ENCODE measurements at places on chromosomes 16 and 17. TPM values are rescaled to one million over a fixed set of nuclear protein-coding genes. Genes with fewer than 3 reads are reported as not detected.

Gene ZG16
- 0.26 TPM for total RNA-seq

Gene GCGR
- total RNA-seq = not detected

Gene PTGES3L
- total RNA-seq = 0.70 TPM

Gene SCO1
- 59.6 TPM for total RNA-seq

Gene CHST5
- 0.25 TPM for total RNA-seq

Gene CDRT15
- total RNA-seq = not detected

Gene TERB1
- total RNA-seq = not detected

Gene FBXL20
- 18.8 TPM for total RNA-seq

Gene CA5A
- 0.26 TPM for total RNA-seq

Gene CMTM2
- total RNA-seq = 0.65 TPM

Gene CLDN6
- total RNA-seq = 0.26 TPM

Gene CD300H
- total RNA-seq = not detected

Gene ITGAD
- not detected for total RNA-seq

Gene NME1
- total RNA-seq = 115 TPM

- H3K4me3 ChIP-seq = no peak overlapping the region
- no peak for DNase-seq
- H3K36me3 ChIP-seq = no peaks in the 10 kb centered on the region
- no peaks in the 10 kb centered on the region for H3K4me1 ChIP-seq
- H3K27me3 ChIP-seq = no peaks in the 10 kb centered on the region
Measured at GRCh38 chr17:80931421-80932265, 60.0 kb upstream of the CHMP6 start.

GRCh38 chr17:81393684-81394376 is 1.4 kb upstream of the BAHCC1 start:
- DNase-seq = peak; percentile 100
- H3K27me3 ChIP-seq = no peaks in the 10 kb centered on the region
- H3K27ac ChIP-seq = no peak overlapping the region
- no peaks in the 10 kb centered on the region for H3K36me3 ChIP-seq
- peaks cover 15% of the 10 kb centered on the region for H3K4me1 ChIP-seq

DNA sequence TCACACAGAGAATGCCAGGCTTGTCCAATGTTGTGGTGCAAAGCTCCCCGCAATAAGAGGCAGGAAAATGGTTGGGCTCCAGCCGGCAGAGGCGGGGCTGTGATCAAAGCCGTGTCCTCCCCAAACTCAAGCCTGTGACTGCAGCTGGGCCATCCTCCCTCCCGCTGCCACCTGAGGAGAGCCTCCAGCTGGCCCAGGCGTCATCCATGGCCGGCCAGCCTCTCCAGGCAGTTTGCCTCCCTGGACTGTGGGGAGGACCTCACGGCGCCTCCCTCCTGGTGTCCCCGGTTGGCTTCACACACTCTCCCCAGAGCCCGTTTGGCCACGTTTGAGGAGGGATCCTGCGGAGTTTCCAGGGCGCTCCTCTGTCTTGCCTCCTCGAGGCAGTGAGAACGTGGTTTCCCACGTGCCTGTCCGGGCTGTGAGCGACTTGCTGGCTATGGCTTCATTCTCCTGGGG is 134.1 kb downstream of the IRF8 start:
- no peaks in the 10 kb centered on the region for H3K4me1 ChIP-seq
- H3K27me3 ChIP-seq = peaks cover 93% of the 10 kb centered on the region
- no peak overlapping the region for H3K27ac ChIP-seq
- DNase-seq = no peak

DNA sequence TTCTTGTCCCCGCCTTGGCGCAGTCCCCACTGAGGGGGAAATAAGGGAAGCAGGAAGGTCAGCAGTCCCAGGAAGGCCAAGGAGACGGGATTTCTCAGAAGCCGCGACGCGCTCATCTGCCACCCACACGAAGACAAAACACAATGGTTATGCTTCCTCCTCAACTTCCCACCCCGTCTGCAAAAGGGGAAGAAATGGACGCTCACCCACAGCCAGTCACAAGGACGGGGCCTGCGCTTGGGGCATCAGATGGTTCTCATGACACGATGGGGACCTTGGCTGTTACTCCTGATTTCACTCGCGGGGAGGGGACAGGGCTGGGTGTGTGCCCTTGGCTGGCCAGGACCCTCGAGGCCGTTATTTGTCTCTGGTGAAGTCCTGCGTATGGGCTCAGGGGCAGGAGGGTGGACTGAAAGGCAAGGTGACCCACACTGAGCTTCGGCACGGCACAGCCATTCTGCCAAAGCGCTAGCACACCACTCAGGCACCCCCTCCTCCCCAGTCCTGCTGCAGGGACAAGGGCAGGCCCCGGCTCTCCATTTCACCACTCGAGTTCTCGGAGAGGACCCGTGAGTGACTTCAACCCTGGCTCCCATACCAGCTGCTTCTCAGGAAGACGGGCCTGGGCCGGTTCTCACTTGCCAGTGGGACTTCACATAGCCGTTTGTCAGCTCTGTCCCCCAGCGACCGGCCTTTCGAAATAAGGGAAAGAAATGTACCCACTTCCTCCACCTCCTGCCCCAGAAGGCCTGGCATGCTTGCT is 84.5 kb downstream of the ABR start:
- H3K27me3 ChIP-seq = no peaks in the 10 kb centered on the region
- H3K27ac ChIP-seq = no peak overlapping the region
- no peak overlapping the region for H3K4me3 ChIP-seq
- no peak for DNase-seq
- no peaks in the 10 kb centered on the region for H3K4me1 ChIP-seq

GRCh38 chr16:69064124-69064763 is 41.2 kb upstream of the HAS3 start:
- no peak overlapping the region for H3K4me3 ChIP-seq
- peaks cover 28% of the 10 kb centered on the region for H3K4me1 ChIP-seq
- DNase-seq = peak; percentile 56
- peak overlapping the region; percentile 43 for H3K27ac ChIP-seq
- H3K36me3 ChIP-seq = no peaks in the 10 kb centered on the region

- no peaks in the 10 kb centered on the region for H3K27me3 ChIP-seq
- H3K27ac ChIP-seq = no peak overlapping the region
- H3K36me3 ChIP-seq = no peaks in the 10 kb centered on the region
- DNase-seq = no peak
Measured at GRCh38 chr17:48860034-48860433, 29.2 kb downstream of the CALCOCO2 start.

DNA sequence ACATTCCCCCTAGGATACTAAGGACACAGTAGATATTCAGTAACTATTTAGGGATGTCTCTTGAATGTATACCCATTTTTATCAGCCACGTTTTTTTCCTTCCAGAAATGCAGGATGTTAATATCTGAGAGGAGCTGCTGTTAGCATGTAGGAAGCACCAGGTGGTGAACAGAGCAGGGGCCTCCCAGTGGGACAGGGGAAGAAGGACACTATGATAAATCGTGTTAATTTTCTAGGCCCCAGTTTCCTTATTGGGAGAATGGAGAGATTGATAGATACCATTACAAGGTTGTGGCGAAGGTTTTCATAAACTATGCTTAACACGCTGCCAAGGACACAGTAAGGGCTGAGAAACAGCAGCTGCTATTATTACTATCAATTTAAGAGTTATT is 45.4 kb downstream of the PRSS54 start:
- no peak for DNase-seq
- H3K36me3 ChIP-seq = no peaks in the 10 kb centered on the region
- peaks cover 11% of the 10 kb centered on the region for H3K4me1 ChIP-seq
- no peaks in the 10 kb centered on the region for H3K27me3 ChIP-seq

- H3K36me3 ChIP-seq = peaks cover 41% of the 10 kb centered on the region
- H3K27ac ChIP-seq = peak overlapping the region; percentile 90
- H3K4me1 ChIP-seq = peaks cover 28% of the 10 kb centered on the region
- H3K4me3 ChIP-seq = peak overlapping the region; percentile 92
- peak; percentile 56 for DNase-seq
- no peaks in the 10 kb centered on the region for H3K27me3 ChIP-seq
Measured at GRCh38 chr17:76736349-76737081, 616 bp downstream of the SRSF2 start.

DNA sequence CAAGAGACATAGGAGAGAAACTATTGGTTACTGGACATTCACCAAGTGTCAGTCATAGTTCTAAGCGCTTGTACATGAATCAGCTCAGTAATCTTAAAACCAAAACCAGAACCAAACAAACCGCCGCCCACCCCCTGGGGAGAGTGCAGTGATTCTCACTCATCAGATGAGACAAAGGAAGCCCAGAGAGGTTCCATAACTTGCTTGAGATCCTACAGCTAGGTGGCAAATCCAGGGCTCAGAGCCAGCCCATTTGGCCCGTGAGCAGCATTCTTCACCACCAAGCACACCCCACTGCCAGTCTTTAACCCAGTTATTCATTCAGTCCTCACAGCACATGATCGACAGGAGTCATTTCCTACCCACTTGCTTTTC is 37.2 kb upstream of the RGS9 start:
- H3K27ac ChIP-seq = peak overlapping the region; percentile 84
- DNase-seq = peak; percentile 49
- H3K27me3 ChIP-seq = no peaks in the 10 kb centered on the region

GRCh38 chr16:11155284-11155806 is 100.7 kb downstream of the SOCS1 start:
- no peaks in the 10 kb centered on the region for H3K36me3 ChIP-seq
- H3K27me3 ChIP-seq = no peaks in the 10 kb centered on the region
- H3K4me3 ChIP-seq = no peak overlapping the region
- no peak overlapping the region for H3K27ac ChIP-seq
- H3K4me1 ChIP-seq = no peaks in the 10 kb centered on the region

GRCh38 chr17:64150237-64151015 is 20.5 kb upstream of the ERN1 start:
- H3K27ac ChIP-seq = peak overlapping the region; percentile 18
- no peak overlapping the region for H3K4me3 ChIP-seq
- peak; percentile 56 for DNase-seq
- H3K27me3 ChIP-seq = no peaks in the 10 kb centered on the region

GRCh38 chr17:43614561-43614960 is 47.2 kb downstream of the MEOX1 start:
- no peaks in the 10 kb centered on the region for H3K4me1 ChIP-seq
- no peak for DNase-seq
- H3K4me3 ChIP-seq = no peak overlapping the region
- no peaks in the 10 kb centered on the region for H3K27me3 ChIP-seq

- no peaks in the 10 kb centered on the region for H3K4me1 ChIP-seq
- H3K36me3 ChIP-seq = no peaks in the 10 kb centered on the region
- H3K27me3 ChIP-seq = peaks cover 3% of the 10 kb centered on the region
- no peak overlapping the region for H3K4me3 ChIP-seq
- no peak for DNase-seq
Measured at GRCh38 chr16:64131423-64131822, 990.4 kb downstream of the CDH11 start.

DNA sequence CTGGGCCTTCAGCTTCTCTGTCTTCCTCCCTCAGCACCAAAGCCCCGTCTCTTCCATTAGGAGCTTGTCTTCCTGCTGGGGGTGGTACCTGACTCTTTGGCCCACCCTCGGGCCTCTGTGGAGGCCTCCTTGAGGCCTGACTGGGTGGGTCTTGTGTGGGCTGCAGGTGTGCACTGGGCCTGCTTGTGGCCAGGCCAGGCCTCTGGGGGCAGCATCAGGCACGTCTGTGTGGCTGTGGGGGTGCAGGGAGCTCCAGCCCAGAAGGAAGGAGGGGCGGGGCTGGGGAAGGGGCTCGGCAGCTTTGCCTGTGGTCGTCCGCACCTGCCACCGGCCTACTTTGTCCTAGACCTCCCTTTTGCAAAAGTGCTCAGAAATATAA is 7.0 kb downstream of the PIGQ start:
- H3K27me3 ChIP-seq = no peaks in the 10 kb centered on the region
- H3K4me3 ChIP-seq = no peak overlapping the region
- H3K4me1 ChIP-seq = no peaks in the 10 kb centered on the region
- no peak overlapping the region for H3K27ac ChIP-seq

- no peaks in the 10 kb centered on the region for H3K36me3 ChIP-seq
- no peak overlapping the region for H3K4me3 ChIP-seq
- DNase-seq = no peak
- H3K27me3 ChIP-seq = no peaks in the 10 kb centered on the region
- H3K4me1 ChIP-seq = no peaks in the 10 kb centered on the region
Measured at GRCh38 chr17:39543664-39544063, 64.1 kb downstream of the NEUROD2 start.

- peaks cover 25% of the 10 kb centered on the region for H3K4me1 ChIP-seq
- H3K36me3 ChIP-seq = no peaks in the 10 kb centered on the region
- H3K4me3 ChIP-seq = peak overlapping the region; percentile 69
- peak; percentile 34 for DNase-seq
- H3K27ac ChIP-seq = no peak overlapping the region
- no peaks in the 10 kb centered on the region for H3K27me3 ChIP-seq
Measured at GRCh38 chr16:90018297-90018651, 982 bp downstream of the DBNDD1 start.

- no peaks in the 10 kb centered on the region for H3K36me3 ChIP-seq
- H3K27me3 ChIP-seq = no peaks in the 10 kb centered on the region
- no peak for DNase-seq
- H3K27ac ChIP-seq = no peak overlapping the region
Measured at GRCh38 chr17:21297026-21297520, 12.6 kb downstream of the MAP2K3 start.

- peak overlapping the region; percentile 71 for H3K4me3 ChIP-seq
- H3K36me3 ChIP-seq = no peaks in the 10 kb centered on the region
- peaks cover 13% of the 10 kb centered on the region for H3K4me1 ChIP-seq
- no peak for DNase-seq
Measured at GRCh38 chr17:68020409-68020756, 15.2 kb upstream of the KPNA2 start.

DNA sequence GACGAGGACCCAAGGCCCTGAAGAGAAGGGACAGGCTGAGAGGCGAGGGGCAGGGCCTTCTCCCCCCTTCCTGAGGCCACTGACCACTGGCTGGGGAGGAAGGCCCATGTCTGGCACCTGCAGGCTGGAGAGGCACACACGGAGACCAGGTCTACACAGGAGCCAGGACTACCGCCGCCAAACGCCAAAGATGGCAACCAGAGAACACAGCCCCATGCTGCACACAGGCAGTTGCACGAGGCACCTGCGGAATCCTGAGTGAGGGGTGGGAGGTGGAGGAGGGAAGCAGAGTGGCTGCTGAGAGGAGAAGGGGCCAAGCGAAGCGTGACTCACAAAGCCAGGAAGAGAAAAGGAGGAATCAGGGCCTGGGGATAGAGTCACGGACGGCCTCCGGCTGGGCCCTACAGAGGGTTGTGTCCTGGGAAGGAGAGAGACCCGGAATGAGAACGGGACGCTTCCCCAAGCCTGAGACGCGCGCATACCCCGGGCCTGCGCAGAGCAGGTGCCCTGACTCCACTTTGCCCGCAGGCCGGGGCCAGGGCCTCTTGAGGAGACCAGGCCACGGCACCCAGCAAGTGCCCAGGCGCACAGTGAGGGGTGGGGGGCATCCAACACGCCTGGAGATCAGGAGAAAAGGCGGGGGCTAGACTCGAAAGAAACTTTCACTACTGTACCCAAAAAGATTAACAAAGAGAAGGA is 28.7 kb upstream of the C16orf95 start:
- H3K4me1 ChIP-seq = no peaks in the 10 kb centered on the region
- H3K36me3 ChIP-seq = no peaks in the 10 kb centered on the region
- no peak overlapping the region for H3K27ac ChIP-seq
- no peak overlapping the region for H3K4me3 ChIP-seq
- H3K27me3 ChIP-seq = no peaks in the 10 kb centered on the region

GRCh38 chr17:4604111-4604644 is 19.8 kb downstream of the SMTNL2 start:
- H3K27ac ChIP-seq = no peak overlapping the region
- peaks cover 25% of the 10 kb centered on the region for H3K27me3 ChIP-seq
- no peak overlapping the region for H3K4me3 ChIP-seq
- no peak for DNase-seq
- H3K4me1 ChIP-seq = peaks cover 15% of the 10 kb centered on the region

Measured in PC-9 (cell line).